ENCODE measurements at places on chromosomes 12 and 14.

DNA sequence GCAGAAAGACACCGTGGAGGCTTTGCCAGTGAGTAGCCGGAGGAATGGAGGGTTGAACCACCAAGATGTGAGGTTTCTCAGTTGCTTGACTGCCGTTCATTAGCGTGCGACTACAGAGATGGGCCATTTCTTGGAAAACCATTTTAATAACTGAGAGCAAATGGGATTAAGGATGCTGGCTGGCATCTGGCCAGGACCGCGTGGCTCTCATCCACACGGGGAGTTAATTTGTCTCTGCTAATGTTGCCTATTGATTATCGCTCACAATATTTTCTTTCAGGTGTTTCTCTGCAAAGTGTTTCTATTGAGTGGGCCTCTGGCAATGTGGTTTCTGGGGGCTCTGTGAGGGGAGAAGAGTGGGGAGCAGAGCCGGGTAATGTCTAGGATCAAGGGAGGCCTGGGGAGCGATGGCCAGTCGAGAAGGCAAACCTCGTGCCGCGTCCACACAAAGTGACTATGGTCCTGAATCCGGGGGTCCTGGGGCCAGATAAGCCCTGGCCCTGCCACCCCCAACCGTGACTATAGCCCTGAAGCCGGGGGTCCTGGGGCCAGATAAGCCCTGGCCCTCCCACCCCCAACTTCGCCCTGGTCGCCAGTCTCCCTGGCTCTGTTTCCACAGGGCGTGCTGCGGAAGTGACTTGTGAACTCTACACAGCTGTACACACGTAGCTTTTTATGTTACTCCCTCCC is 110.6 kb downstream of the PRMT8 start:
- DNase-seq: no peak

DNA sequence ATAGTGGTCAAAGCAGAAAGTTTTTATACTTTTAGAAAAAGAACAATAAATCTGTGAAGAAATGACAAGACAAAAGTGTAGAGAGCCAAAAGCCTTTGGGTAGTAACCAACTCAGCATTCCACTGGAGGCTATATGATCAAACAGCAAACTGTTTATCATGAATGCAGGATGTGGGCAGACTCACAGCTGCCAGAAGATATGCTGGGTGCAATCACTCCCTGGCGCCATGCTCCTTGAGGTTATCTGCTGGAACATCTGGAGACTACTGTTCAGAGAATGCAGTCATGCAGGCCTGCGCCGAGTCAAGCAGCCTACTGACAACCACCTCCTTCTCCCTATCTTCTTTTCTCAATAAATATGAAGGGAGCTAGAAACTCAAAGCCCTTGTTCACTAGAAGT is 49.0 kb upstream of the SLC8A3 start:
- no peak for DNase-seq

GRCh38 chr12:95195122-95195521 is 22.1 kb downstream of the FGD6 start:
- DNase-seq: no peak

DNA sequence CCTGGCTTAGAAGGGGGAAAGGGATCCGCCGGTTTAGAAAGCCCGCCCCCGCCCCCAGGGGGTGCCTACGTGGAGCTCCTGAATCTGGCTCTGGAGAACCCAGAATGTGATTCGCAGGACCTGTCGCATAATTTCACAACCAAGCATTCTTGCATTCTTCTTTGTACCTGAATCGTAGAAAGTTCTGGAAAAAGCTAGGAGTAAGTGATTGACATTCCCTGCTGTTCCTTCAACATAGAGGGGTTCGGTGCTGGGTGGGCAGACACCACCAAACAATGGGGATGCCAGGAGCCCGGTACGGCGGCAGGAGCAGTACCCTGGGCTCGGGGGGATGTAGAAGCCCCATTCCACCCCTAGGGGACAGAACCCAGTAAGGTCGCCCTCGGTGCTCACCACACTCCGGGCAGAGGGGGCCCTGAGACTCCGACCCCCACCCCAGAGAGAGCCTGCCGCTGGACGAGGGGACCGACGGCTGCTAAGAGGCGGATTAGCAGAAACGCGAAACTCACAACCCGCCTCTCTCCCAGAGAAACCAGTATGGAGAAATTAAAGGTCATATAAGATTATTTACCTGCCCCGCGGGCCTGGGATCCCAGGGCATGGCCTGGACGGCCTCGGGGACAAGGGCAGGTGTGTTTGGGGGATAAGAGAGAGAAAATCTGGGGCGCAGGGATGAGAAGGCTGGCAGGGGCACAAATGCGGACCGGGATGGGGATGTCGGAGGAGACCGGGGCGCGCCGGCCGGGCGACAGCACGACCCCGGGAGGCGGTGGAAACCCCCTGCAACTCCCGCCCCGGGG is 520 bp downstream of the CSRP2 start:
- peak; percentile 49 for DNase-seq

- no peak for DNase-seq
Observed at GRCh38 chr14:96838449-96838848, 41.3 kb downstream of the VRK1 start.
